ENCODE measurements at places on chromosomes 12 and 14. TPM values are rescaled to one million over a fixed set of nuclear protein-coding genes. Genes with fewer than 3 reads are reported as not detected.

SDR39U1 gene
- total RNA-seq, result 51.9 TPM

CAPZA3 gene
- not detected for total RNA-seq

PIK3C2G gene
- not detected for total RNA-seq

MMP17 gene
- total RNA-seq, result 10.2 TPM

ART4 gene
- 0.09 TPM for total RNA-seq

ALG10 gene
- 4.4 TPM for total RNA-seq

CLEC7A gene
- not detected for total RNA-seq

LRFN5 gene
- not detected for total RNA-seq

DPPA3 gene
- not detected for total RNA-seq

CEBPE gene
- total RNA-seq, result not detected

OTOGL gene
- total RNA-seq, result not detected

DPF3 gene
- 0.22 TPM for total RNA-seq

AKAP3 gene
- 0.18 TPM for total RNA-seq

FAM222A gene
- total RNA-seq, result 7.2 TPM

VDR gene
- 2.6 TPM for total RNA-seq

HOXC6 gene
- 5.3 TPM for total RNA-seq

NAV3 gene
- 11.6 TPM for total RNA-seq

JAG2 gene
- total RNA-seq, result 30.8 TPM

USP44 gene
- 0.23 TPM for total RNA-seq

PPP1R36 gene
- 0.14 TPM for total RNA-seq

TAS2R19 gene
- total RNA-seq, result not detected

GDF3 gene
- not detected for total RNA-seq

HOXC10 gene
- total RNA-seq, result 2.9 TPM

TMED10 gene
- total RNA-seq, result 327 TPM

CLEC2D gene
- 0.53 TPM for total RNA-seq

WBP11 gene
- total RNA-seq, result 43.5 TPM

DLGAP5 gene
- 32.0 TPM for total RNA-seq

CCDC177 gene
- 0.02 TPM for total RNA-seq

HCAR2 gene
- 0.29 TPM for total RNA-seq

RNFT2 gene
- total RNA-seq, result 1.8 TPM

KRT75 gene
- total RNA-seq, result 0.13 TPM

AQP5 gene
- not detected for total RNA-seq

SLC6A13 gene
- 0.33 TPM for total RNA-seq

LTB4R gene
- 7.0 TPM for total RNA-seq

KCNC2 gene
- not detected for total RNA-seq

PLD4 gene
- 0.06 TPM for total RNA-seq

RNASE1 gene
- 0.18 TPM for total RNA-seq

SLC22A17 gene
- total RNA-seq, result 7.3 TPM

PPP1R3E gene
- 4.6 TPM for total RNA-seq

DTX1 gene
- 0.32 TPM for total RNA-seq

MYL2 gene
- 0.13 TPM for total RNA-seq
